NCI-H510A treated with DMSO at 0.1 percent for 48 hours (cell line): ENCODE measurements at places on chromosomes 12 and 14.

- DNase-seq, result peak; percentile 44
Measured at GRCh38 chr12:51351913-51352532, 5.5 kb upstream of the CELA1 start.

DNA sequence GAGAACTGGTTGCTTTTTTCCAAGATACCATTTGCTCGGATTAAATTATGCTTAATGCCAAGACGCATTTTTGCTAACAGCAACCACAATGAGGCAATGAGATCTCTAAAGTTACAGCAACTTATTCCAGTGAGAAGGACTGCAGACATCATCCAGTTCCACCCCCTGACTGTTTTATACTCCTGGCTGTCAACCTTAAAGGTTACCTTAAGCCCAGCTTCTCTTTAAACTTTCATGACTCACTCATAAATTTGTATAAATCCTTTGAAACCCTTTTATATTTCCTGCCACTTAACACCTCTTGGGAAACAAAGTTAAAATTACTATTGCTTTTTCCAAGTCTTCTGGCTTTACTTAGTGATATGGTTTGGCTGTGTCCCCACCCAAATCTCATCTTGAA, 80.2 kb downstream of the TMTC1 start:
- DNase-seq, result no peak

DNA sequence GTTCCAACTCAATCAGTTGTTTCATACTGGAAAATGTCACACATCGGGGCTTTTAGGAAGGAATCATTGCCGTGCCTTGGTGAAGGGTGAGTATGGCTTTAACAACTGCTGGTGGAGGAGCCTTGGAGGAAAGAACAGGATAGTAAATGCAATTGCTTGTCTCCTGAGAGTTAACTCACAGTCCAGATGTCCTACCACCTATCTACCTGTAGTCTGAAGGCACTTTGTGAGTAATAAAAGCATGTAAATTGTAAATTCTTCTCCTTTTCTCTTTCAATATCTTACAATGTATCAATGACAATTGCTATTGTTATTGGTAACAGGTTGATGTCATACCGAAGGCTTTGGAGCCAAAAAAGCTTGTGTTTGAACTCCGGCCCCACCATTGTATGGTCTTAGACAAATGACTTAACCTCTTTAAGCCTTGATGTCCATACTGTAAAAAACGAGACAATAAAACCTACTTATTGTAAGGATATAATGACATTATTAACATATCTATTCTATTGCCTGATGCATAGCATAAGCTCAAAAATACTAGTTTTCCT, 397.4 kb downstream of the ADAMTS20 start:
- DNase-seq, result no peak

DNA sequence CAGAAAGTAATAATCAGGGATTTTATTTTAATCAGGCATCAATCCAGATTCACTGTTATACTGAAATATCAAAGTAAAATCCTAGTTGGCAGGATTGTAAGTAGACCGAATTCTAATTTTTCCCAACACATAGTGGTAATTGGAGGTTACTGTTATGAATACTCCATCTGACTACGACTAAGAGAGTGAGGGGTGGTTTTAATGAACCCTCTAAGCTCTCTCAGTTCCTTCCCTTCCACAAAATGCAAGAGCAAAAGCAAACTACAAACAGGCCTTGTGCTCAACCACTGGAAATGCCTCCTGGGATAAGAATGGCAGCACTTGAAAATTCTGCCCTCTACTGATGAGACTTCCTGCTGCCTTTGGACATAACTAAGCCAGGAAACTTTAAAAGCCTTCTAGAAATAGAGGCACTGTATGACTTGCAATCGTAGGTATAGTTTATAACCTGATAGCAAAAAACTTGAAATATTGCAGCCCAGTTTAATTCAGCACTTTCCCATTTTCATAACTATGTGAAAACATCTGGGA, 184.8 kb downstream of the SLC16A7 start:
- DNase-seq, result no peak

DNA sequence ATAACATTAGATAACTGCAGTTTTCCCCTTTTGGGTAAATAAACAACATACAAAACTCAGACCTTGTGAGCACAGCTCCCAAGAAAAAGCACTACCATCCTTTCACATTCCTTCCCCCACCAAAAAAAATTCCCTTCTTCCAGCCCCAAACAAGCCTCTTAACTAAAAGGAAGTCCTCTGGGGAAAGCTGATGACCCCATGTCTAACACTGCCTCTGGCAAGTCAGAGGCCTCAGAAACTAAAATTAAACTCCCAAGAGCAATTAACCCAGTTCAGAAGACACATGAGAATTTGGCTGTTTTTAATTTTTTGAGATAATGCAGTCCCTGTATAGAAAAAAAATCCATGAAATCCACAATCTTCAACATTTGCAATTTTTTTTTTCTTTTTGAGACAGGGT, 127.7 kb downstream of the SPTSSA start:
- no peak for DNase-seq

DNA sequence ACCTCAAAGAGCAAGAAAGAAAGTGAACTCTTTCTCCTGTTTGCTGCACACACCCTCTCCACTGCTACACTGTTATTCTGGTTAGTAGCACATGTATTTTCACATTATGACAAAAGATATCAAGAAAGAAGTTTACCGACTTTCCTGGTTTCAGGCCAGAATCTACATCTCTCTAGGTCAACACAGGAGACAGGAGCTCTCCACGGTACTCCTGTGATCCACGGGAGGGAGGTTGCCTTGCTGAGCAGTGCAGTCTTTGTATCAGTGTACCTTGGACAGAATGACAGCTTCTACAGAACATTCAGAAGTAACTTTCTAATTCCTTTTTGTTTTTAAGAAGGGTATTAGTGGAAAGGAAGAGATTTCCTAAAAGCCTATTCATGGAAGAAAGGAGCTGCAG, 805.6 kb downstream of the NRXN3 start:
- no peak for DNase-seq

DNA sequence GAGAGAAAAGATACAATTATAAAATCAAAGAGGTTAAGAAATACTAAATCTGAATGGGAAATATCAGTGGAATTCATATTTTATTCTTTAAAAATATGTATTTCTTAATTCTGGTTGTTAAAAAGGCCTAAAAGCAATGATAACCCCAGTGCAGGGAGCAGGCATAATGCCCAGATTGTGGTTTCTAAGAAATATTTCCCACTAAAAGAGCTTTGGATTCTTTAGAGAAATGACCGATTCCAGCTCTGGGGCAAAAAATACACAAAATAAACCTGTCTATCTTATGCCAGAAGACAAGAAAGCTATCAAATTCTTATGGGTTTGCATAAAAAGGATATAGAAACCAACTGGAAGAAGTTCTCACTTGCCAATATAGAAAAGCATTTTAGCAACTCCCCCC, 71.6 kb downstream of the PDE6H start:
- DNase-seq, result no peak

DNA sequence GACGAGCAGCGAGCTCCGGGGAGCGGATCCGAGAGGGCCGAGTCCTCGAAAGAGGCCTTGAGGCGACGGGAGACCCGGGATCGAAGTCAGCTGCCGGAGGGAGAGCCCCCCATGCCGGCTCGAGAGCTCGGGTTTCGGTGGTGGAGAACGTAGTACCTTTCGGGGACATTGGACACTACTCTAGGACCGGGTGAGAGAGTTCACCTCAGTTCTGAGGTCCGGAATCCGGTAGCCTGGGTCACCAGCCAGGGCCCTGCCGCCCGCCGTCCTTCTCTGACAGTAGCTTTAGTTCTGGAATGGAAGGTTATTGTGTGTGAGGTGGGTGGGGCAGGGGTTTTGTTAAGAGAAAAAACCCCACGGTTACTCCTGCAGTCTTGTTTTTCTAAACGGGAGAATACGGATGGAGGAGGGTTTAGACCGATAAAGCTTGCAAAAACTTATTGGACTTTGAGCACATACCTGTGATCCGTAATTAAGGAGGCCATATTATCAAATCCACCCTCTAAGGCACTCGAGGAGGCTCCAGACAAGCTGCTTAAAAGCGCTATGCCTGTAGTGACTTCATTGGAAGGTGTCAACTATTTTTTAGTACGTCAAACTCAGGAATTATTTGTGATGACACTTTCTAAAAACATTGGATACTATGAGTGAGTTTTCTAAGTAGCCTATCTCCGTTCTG, 765 bp downstream of the SCYL2 start:
- no peak for DNase-seq

DNA sequence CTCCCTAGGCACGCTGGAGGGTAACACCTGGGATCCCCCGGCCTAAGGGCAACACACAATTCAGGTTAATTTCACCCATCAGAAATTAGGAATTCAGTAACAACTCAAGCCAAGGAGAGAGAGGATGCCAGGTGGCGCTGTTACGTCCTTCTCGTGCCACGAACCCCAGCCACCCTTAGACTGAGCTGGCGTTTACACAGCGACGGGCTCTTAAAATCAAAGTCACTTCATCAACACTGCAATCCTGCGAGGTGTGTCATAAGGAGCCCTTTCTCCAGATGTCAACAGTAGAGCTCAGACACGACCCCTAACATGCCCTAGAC, 110.6 kb upstream of the TMEM132D start:
- peak; percentile 75 for DNase-seq

DNA sequence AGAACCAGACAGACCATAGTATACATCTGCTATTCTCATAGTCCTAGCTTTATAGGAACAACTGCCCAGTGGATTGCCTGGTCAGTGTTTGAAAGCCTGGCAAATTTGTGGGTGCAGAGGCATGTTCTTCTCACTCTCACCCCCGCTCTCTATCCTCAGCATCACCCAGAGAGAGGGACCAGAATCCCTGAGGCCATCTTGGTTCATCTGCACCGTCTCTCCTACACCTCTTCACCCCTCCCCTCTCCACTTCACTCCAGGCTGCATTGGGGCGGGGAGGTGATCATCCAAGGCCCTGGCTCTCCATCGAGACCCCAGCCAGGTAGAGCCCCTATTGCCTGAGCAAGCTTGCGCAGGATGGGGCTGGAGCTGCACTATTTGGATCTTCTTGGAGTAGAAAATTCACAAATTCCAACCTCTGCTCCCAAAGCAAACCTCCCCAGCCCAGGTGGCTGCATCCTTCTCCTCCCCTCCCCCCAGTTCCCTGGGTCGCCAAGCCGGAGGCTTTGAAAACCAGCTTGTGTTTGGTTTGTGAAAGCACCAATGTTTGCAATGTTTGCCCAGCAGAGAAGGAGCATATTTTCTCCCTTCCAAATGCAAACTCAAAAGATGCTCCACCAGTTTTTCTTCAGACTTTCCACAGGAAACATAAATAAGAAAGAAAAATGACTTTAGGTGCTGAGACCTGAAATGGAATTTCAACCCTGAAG, 18.6 kb upstream of the COL2A1 start:
- peak; percentile 53 for DNase-seq

DNA sequence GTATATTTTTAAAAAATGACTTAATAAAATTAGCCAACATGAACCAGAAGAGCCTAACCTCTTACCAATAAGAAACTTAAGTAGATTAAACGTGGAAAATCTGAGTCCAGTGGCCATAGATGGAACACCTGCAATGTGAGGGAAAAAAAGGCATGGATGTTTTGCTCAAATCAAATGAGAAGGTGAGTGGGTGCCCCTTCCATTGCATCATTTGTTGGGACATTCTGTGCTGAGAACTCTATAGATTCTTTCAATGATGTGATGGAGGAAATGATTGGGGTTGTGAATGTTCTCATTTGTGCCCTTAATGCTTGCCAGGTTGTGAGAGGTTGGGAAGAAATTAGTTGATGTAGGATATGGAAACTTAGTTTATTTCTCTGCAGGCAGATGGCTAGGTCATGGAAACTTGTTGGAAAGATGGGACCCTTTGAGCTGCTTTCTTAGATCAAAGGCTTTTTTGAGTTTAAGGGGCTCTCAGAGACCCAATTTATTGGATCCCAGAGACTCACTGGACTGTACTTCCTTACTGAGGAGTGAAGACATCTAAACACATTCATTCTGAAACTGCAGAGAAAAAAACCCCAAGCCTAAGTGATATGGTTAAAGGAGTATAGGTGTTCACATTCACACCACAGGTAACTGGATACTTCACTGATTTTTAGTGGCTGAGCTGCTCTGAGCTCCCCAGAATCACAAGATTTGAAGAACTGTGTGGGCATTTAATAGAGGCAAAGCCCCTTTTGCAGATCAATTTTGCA, 95.9 kb downstream of the DACT1 start:
- no peak for DNase-seq

- no peak for DNase-seq
Measured at GRCh38 chr12:47022296-47022695, 57.1 kb upstream of the PCED1B start.

DNA sequence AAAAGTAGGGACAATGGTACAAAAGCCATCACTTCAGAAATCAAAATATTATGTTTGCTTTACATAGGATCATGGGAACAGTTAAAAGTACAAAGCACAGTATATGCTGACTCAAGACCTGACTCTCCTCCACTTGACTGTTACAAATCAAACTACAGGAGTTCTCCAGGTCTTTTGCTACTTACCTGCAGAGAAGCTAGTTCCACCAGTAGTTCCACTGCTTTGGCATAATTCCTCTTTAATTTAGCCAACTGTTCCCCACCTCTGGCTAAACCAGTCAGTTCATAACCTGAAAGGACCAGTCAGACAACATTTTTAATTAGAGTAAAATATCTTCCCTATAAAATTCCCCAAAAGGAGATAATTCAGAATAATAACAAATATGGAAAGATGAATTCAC, 14.0 kb downstream of the ATP6V1D start:
- no peak for DNase-seq

- DNase-seq, result no peak
Measured at GRCh38 chr12:28024231-28024995, 51.9 kb upstream of the PTHLH start.

- no peak for DNase-seq
Measured at GRCh38 chr12:2397356-2398045, 344.7 kb downstream of the CACNA1C start.

- no peak for DNase-seq
Measured at GRCh38 chr12:116434155-116435011, 124.8 kb upstream of the MAP1LC3B2 start.

GRCh38 chr14:93901813-93902212, 25.3 kb upstream of the FAM181A start:
- no peak for DNase-seq

DNA sequence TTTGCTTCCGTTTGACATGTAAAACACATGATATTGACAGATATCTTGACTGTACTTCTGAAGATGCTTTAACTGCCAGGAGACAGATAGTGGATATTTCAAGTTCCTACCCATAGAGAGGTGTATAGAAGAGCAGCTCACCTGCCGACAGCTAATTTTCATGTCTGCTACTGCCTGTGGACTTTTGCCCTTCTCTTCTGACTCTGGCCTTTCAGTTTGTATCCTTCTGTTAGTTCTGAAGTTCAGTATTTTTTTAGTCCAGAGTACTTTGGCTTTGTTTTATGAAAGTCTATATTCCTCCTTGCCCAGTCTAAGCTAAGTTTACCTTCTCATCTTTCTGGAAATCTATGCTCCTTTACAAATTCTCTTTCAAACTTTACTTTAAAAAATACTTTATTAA, 30.8 kb upstream of the STK38L start:
- no peak for DNase-seq

- no peak for DNase-seq
Measured at GRCh38 chr14:76497550-76498462, 121.9 kb downstream of the ESRRB start.

- peak; percentile 89 for DNase-seq
Measured at GRCh38 chr14:35277179-35277578, 15.0 kb upstream of the PSMA6 start.
